ENCODE measurements at places on chromosomes 16 and 17. TPM values are rescaled to one million over a fixed set of nuclear protein-coding genes. Genes with fewer than 3 reads are reported as not detected.

GRCh38 chr17:3535253-3535995 lies 22.2 kb downstream of the TRPV3 start:
- H3K27me3 ChIP-seq: no peaks in the 10 kb centered on the region
- no peaks in the 10 kb centered on the region for H3K36me3 ChIP-seq
- peak overlapping the region; percentile 39 for H3K27ac ChIP-seq
- peak overlapping the region; percentile 77 for H3K4me3 ChIP-seq

- no peak overlapping the region for H3K27ac ChIP-seq
- H3K36me3 ChIP-seq: peaks cover 25% of the 10 kb centered on the region
- H3K27me3 ChIP-seq: no peaks in the 10 kb centered on the region
- no peak overlapping the region for H3K4me3 ChIP-seq
These were observed 107.6 kb upstream of the CHMP6 start for GRCh38 chr17:80883831-80884735.

DNA sequence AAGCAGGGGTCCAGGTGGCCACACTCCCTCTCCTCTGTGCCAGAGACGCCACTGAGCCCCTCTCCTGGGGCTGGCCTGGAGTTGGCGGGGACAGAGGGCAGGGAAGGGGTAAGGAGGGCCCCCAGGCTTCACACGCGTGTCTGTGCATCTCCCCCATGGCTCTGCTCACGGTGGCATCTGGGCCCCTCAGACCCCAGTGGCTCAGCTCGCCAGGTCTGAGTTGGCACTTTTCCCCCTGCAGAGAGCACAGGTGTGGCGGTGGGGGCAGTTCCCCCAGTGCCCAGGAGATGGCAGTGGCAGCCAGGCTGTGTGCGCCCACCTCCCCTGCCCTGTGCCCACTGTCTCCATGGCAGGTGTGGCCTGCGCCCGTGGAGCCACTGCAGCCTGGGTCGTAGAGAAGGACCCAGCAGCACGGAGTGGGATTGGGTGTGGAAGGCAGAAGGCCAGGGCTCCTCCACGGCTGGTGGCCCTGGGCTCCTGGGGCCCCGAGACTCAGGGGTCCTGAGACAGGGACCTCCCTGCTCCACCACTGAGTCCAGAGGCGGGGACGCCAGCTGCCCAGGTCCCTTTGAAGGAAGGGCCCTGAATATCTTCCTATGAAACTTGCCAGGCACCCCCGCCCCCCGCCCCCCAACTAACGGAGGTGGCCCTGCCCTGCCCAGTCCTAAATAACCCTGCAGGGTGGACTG lies 4.3 kb upstream of the APRT start:
- H3K4me3 ChIP-seq: no peak overlapping the region
- no peaks in the 10 kb centered on the region for H3K36me3 ChIP-seq
- H3K4me1 ChIP-seq: peaks cover 2% of the 10 kb centered on the region
- no peaks in the 10 kb centered on the region for H3K27me3 ChIP-seq
- peak; percentile 63 for DNase-seq
- H3K27ac ChIP-seq: no peak overlapping the region

SOCS7 gene
- 31.6 TPM for total RNA-seq

GNPTG gene
- total RNA-seq: 47.8 TPM

All from mesothelial cell of epicardium (in vitro differentiated cells).